NCI-H187 (cell line): ENCODE measurements at places on chromosomes 1 and 21.
A peak's percentile ranks its signal among the peaks of the same experiment; 100 is the strongest.

GRCh38 chr1:34113887-34114286 lies 51.1 kb downstream of the CSMD2 start:
- no peak for DNase-seq

- DNase-seq: no peak
Measured at GRCh38 chr1:88150330-88150729, 533.7 kb upstream of the PKN2 start.

GRCh38 chr1:169099561-169099960 lies 6.9 kb upstream of the ATP1B1 start:
- no peak for DNase-seq

GRCh38 chr1:45510036-45510971 lies 10.2 kb downstream of the MMACHC start:
- DNase-seq: no peak

DNA sequence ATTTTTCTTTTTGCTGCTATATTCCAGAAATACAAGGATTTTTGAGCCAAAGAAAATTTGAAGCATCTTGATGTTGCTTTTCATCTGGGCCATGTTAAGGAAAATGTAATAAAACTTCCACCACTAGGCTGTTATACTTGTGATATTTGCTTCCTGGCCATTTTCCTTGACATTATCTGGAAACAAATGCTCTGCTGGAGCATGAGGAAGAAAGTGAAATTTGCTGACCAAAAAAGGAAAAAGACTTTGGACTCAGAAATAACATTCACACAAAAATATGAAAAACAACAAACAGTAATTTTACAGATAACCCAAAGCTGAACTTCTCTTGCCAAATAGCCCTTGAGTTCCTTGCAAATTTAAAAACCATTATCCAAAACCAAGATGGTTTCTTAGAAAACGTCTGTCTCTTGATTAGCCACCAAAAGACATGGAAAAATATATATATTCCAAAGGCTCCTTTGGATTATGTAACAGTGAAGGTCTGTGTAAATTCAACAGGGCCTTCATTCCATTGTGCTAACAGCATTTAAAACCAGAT lies 344.5 kb downstream of the LMX1A start:
- DNase-seq: no peak

DNA sequence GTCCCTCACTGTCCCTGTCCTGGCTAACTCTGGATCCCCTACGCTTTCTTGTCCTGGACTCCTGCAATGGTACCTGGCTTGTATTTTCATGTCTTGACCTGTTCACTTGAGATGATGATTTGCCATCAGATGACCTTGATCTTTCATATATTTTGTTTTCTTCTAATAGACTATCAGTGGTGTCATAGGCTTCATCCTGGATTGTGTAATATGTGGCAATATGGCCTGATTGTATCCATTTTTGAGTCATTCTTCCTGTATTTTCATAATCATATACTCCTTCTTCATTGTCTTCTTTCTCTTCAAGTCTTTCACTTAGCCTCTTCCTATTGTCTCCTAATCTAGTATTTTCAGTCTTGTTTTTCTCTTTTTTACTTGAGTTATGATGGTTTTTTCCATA lies 11.1 kb downstream of the FLG start:
- no peak for DNase-seq

- DNase-seq: peak; percentile 13
Measured at GRCh38 chr1:44405031-44405797, at the start of gene RNF220. Gene RNF220 (plus strand): TSS chr1:44405255.
